ENCODE measurements at places on chromosomes 13 and 19. TPM values are rescaled to one million over a fixed set of nuclear protein-coding genes. Genes with fewer than 3 reads are reported as not detected.

Gene ZNF100
- total RNA-seq = 3.7 TPM

Gene SRRM5
- total RNA-seq = 0.26 TPM

Gene URAD
- total RNA-seq = not detected

Gene GRIK5
- 16.4 TPM for total RNA-seq

Gene THAP8
- 2.9 TPM for total RNA-seq

Gene ZNF729
- total RNA-seq = not detected

Gene MUC16
- not detected for total RNA-seq

Gene LRRC8E
- total RNA-seq = 1.6 TPM

Gene NCR1
- total RNA-seq = 12.6 TPM

Gene CYP2A7
- not detected for total RNA-seq

Gene TUBA3C
- total RNA-seq = not detected
